ENCODE measurements at places on chromosomes 1 and 21.
A peak's percentile ranks its signal among the peaks of the same experiment; 100 is the strongest.

DNA sequence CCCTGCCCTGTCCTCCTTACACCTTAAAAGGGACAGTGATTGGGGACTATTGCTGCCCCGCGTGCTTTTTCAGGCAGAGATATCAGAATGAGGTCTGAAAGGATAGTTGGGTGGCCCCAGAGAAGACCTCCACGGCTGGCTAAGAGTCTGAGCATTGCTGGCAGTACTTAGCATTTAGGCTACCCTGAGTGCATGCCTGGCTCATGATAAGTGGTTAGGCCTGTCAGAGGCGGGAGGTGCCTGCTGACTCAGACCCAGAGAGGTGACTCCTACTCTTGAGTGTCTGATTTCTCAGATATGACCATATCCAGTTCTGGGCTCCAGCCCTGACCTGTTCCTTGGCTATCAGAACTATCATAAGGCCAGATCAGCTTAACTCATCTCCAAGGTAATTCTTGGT lies 213.7 kb downstream of the PBX1 start:
- no peak for DNase-seq

GRCh38 chr1:101960142-101960541 lies 36.6 kb downstream of the OLFM3 start:
- no peak for DNase-seq

- DNase-seq = no peak
Observed at GRCh38 chr1:30358500-30358899, 364.9 kb downstream of the MATN1 start.

GRCh38 chr21:34276711-34277425 lies 86.9 kb upstream of the KCNE2 start:
- peak; percentile 68 for DNase-seq

DNA sequence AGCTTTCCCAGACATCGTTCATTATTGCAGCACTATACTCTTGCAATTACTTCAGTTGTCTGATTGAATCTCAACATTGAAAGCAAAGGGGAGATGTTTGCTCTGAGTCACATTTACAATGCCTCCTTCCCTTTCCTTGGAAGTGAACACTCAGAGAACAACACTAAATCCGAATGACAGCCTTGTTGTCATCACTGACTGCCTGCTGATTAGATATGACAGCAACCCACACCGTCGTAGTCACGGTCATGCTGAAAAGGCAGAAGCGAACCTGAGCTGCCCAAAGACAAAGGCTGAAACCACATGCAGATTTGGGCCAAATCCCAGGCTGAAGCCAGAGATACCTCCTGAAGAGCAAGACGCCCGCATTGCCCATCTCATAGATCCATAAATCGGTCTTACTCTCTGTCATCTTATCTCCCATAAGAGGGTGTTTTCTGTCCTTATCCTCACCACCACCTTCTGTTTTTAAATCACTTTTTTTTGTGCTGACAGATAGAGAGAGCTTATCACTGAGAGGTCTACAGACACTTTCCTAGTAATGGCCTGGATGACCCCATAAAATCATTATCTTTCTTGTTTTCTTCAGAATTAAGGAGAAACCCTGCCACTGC lies 47.5 kb downstream of the TMCO4 start:
- no peak for DNase-seq

DNA sequence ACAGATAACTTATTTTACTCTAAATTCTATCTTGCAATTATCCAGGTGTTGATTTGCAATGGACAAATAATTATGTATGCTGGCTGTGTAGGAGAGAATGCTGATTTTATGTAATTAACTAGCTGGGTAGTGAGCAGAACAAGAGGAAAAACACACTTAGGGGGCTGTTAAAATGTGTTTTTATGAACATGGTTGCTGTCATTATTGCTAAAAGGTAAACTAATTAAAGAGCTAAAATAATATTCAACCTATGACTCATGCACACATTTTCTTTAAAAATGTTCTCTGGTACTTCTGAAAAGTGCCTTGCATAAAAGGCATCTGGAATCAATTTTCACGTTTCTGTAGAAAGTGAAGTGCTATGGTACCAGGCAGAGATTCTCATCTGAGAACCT lies 192.8 kb upstream of the C8B start:
- no peak for DNase-seq

DNA sequence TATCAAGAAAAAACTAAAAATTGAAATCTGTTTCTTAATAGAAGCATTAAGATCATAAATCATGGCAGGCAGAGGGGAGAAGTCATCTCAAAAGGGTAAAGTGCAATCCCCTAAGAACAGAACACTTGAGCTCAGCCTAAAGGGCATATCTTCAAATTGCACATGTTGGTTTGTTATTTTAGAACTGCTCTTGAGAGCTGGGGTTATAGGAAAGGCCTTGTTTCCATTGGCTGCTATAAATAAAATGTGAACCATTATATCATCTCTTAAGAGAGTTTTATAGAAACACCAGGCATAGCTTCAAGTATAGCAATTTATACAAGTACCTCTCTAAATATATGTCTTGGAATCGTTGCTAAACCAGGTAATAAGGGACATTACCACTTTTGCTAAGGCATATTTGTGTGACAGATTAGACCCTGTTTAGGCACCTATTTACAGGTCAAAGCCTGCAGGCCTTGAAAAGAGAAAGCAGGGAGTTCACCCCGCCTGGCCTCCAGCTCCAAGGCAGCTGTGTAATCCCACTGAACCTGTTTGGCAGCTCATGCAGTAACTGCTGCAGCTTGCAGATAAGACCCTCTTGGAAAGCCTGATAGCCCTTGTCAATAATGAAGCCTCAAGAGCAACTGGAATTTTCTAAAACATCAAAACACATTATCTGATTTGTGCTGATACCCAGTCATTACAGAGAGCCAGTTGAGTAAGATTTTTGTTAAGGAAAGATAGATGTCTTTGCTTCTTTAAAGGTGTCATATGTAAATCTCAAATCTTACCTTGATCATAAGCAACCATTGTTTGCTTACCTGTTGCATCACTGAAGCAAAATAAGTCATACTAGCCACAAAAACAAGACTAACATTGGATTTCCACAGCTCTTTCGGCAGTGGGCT lies 24.2 kb upstream of the SYDE2 start:
- DNase-seq = no peak

GRCh38 chr1:203142684-203143408 lies 15.3 kb downstream of the ADORA1 start:
- no peak for DNase-seq

- DNase-seq = peak; percentile 49
Observed at GRCh38 chr1:28190337-28190979, 14.0 kb upstream of the PTAFR start.

- DNase-seq = no peak
Observed at GRCh38 chr1:211731456-211732292, 56.3 kb upstream of the NEK2 start.

- no peak for DNase-seq
Observed at GRCh38 chr1:219020386-219020785, 153.3 kb upstream of the LYPLAL1 start.

GRCh38 chr1:73463873-73464272 lies 734.1 kb downstream of the LRRIQ3 start:
- no peak for DNase-seq

DNA sequence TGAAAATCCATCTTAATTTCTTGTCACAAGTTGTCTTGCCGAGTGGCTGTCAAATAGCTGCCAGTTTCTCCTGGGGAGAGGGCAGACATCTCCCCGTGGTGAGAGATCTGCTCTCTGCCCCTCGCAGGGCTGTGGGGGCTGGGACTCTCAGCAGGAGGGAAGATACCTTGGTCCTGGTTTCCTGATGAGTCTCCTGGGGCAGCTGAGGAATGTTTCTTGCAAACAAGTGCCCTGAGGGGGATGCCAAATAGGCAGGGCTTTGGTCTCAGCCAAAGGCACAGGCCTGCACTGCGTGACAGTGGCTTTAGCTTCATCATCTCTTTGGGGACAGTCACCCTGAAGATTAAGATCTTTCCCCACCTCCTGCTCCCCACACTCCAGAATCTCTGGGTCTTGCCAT lies 40.9 kb downstream of the SYT6 start:
- DNase-seq = no peak

DNA sequence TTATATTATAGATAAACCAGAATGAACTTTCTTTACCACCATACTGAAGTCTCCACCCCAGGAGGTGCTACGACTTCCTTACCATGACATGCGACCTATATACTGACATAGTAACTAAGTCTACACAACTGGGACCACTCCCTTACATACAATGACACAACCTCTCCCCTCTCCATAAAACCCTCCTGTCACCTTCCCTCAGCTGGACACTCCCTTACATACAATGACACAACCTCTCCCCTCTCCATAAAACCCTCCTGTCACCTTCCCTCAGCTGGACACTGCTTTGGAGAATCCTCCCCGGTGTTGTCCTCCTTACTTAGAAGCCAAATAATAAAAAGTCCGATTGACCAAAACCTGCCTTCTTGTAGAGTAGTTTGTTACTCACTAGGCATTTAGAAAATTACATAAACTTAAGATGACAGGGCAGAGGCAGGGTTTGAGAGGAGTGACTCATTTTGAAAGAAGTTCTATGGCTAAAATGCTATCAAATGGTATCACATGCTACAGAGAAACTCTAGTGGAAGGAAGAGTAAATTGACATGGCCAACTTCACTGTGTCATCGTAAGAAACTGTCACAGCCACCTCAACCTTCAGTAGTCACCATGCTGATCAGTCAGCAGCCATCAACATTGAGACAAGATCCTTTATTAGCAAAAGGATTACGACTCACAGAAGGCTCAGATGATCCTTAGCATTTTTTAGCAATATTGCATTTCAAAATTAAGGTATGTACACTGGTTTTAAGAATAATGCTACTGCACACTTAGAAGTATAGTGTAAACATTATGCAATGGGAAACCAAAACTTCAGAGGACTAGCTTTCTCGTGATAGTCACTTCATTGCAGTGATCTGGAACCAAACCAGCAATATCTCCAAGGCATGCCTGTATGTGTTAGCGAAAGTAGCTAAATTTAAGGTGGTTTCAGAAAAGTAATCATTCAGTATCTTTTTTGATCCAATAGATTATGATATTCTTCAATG lies 56.4 kb downstream of the AHCTF1 start:
- peak; percentile 21 for DNase-seq

GRCh38 chr1:2135441-2135841 lies 59.1 kb downstream of the FAAP20 start:
- DNase-seq = no peak

GRCh38 chr1:47325528-47325927 lies 8.1 kb upstream of the CMPK1 start:
- no peak for DNase-seq

DNA sequence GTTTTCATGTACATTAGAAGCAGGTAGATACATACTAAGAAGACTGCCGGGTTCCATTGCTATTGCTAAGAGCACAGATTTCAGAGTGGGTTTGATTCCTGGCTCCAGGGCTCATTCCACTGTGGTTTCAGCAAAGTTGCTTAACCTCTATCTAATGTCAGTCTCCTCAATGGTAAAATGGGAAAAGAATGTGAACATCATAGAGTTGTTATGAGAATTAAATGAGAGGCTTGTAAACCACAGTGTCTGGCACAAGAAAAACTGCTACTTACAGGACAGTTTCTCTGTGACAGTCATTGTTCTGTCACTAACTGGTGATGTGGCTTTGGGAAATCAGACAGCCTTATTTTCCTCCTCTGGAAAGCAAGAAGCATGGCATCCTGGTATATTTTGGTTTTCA lies 10.7 kb upstream of the PLXNA2 start:
- DNase-seq = no peak

GRCh38 chr1:21534674-21535378 lies 25.6 kb downstream of the ALPL start:
- peak; percentile 57 for DNase-seq

- no peak for DNase-seq
Observed at GRCh38 chr1:52203935-52204625, 62.2 kb downstream of the ZFYVE9 start.

DNA sequence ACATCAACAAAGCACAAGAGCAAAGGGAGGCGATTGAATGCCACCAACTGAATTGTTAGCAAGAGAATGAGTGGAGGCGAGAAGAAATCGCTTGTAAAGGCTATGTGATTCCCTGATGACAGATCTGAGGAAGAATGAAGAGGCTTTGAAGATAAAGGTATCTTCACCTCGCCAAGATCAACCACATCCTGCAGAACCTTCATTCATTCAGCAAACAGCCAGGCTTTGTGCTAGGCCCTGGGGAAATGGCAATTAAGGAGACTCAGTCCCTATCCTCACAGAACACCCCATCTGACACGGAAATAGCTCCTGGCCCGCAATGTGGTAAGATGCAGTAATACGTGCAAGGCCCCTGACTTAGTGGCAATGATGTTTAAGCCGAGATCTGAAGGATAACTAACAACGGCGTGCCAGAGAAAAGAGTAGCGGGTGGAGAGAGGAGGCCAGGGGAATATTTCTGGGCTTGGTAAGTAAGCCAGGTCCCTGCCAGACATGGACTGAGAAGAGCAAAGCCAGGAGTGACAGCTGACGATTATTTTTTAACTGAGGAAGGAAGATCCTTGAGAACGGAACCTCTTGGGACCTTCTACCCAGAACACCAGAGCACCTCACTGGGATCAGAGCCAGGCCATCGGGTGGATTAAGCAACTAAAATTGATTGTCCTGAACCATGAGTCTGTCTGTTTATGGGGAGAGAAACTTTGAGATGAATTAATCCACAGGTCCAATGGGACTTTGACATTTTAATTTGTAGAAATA lies 4.6 kb upstream of the VSIG8 start:
- no peak for DNase-seq

GRCh38 chr1:107196973-107197562 lies 56.2 kb downstream of the NTNG1 start:
- DNase-seq = peak; percentile 46
